ENCODE measurements at places on chromosomes 5 and 9.

DNA sequence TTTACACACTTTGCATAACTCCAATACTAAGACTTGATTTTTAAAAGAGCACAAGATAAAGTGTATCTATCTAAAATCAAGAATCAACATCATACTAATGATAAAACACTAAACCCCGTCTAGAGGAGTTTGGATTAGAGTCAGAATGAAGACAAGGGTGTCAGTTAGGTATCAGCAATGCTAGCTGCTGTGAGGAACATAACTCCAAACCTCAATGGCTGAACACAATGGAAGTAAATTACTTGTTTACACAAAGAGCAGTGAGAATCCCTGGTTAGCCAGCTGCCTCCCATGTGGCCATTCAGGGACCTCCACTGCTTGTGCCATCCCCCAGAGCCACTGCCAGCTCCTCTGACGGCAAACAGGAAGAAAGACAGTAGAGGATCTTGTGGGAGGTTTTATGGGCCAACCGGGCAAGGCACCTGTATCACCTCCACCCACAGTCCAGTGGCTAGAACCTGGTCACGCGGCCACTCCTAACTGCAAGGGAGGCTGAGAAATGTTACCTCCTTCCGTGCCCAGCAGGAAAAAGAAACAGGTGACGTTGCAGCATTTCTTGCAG is 24.0 kb upstream of the GRHPR start:
- DNase-seq = no peak

DNA sequence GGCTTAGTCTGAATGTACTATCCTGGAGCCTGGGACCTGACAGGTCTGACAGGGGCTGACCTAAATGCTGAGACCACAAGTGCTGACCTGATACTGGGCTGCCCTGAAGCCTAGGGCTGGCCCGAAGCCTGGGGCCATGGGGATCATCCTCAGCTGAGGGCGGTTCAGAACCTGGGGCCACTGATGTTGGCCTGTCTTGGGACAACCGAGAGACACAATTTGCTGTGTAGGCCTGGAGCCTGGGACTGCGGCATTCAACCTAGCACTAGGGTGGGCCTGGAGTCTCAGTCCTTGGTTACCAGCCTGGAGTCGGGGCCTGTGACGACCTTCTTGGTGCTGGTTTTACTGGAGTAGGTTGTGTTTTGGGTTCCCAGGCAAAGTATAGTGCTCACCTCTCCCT is 46.3 kb downstream of the SRFBP1 start:
- DNase-seq = no peak

GRCh38 chr9:132443951-132444607 is 34.1 kb downstream of the CFAP77 start:
- DNase-seq = no peak

DNA sequence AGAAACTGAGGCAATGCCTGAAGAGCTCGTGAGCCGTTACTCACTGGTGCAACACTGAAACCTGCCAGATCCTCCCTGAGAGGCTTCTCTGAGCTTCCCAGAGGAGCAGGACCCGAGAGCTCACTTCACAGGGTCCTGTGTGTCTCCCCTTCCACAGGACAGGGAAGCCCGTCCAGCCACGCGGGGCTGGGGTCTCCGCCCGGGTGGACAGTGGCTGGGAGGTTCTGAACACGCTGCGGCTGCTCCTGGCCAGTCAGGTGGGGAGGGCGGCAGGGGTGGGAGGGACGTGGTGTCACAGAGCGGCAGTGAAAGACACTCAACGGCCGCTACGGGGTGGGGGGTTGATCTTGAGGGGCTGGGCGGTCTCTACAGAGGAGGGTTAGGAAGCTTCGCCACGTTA is 290 bp upstream of the ZDHHC11 start:
- no peak for DNase-seq

GRCh38 chr9:110672873-110673510 is 4.4 kb downstream of the MUSK start:
- no peak for DNase-seq

DNA sequence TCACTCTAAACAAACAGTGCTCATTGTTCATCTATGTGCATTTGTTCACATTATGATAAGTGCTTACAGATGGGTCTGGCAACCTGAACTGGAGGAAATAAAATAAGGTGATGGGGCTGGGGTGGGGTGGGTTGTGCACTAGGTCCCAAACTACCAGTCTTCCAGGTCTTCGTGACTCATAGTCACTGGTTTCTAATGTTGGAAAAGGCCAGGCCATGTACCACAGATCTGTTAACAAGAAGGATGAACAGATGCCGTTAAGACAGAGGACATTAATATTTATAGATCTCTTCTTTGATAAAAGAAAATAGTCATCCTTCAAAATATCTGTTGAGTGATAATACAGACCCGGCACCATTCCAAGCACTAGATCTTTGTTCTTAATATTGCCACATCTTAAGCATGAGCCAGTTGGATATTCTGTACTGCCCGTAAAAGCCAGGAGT is 71.4 kb upstream of the STARD4 start:
- no peak for DNase-seq

DNA sequence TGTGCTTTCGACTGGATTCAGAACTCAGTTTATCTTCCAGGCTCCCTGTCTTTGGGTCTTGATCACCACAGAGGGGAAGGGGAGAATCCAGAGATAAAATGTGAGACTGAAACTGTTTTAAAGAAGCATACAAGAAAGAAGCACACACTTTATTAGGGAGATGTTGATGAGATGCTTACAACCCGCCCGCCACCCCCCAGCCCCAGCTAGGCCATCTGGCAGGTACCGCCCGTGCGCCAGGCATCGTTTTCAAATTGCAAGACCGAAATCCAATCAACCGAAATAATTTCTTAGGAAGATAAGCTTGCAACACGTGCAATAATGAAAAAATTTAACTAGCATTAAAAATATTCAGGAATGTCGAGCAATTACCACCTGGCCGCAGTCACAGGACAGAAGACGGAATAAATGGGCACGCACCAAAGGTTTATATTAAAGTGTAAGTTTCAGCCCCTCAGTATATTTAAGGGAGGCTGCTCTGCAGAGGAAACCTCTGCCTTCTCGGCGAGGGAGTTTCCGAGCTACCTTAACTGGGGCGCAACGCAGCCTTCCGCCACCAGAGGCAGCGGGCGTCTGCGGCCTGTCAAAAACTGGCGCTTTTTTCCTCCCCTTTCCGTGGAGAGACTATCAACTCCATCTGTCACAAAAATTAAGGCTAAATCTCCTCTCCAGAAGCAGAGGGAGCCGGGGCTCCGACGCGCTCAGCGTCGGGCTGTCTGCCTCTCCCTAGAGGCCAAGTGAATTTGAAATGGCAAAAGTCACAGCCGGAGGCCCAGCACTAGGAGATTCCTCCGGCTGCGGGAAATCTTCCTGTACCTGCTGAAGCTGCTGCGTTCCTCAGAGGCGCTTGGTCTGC is 996 bp upstream of the GAS1 start:
- DNase-seq = peak; percentile 94

DNA sequence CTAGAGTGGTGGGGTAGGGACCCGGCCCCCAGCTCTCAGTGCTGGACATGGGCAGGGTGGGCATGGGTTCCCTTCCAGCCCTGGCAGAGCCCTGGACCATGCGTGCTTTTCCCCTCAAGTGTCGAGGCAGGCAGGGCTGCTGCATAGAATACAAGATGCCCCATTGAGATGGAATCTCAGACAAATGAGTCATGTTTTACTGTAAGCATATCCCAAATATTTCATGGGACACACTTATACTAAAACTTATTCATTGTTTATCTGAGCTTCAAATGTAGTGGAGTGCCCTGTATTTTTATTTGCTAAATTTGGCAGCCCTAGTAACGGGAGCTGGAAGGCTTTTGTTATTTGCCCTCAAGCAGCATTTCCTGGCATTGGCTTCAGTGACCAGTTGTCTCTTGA is 3.2 kb upstream of the RNU6ATAC start:
- DNase-seq = no peak

- DNase-seq = no peak
Measured at GRCh38 chr5:43627028-43627427, 24.0 kb downstream of the NNT start.

- peak; percentile 55 for DNase-seq
Measured at GRCh38 chr9:83956086-83956435, 24.0 kb downstream of the HNRNPK start.

GRCh38 chr5:128491291-128491690 is 46.8 kb downstream of the FBN2 start:
- DNase-seq = no peak

DNA sequence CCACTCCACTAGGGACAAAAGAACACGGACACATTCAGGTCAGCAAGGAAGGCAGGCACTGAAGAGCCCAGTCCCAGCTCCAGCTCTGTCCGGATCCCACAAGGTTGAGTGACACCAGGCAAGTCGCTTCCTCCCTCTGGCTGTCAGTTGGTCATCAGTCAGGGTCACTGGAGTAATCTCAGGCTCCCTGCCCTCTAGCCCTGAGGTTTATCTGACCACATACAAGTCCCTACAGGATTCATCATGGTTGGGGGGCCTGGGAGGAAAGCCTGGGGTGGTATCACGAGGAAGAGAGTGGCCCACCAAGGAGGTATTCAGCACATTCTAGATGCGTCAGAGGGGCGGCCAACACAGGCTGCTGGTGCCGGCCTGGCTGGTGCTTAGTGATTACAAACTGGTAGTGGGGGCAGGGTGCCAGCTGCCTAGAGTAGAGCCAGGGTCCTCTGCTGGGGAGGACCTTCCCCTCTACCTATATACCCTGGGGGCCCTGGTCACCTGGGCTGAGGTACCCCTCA is 81.5 kb downstream of the SHB start:
- no peak for DNase-seq

All from muscle of arm (tissue), 14 donors.